ENCODE measurements at places on chromosomes 6 and 20. TPM values are rescaled to one million over a fixed set of nuclear protein-coding genes. Genes with fewer than 3 reads are reported as not detected.

DNA sequence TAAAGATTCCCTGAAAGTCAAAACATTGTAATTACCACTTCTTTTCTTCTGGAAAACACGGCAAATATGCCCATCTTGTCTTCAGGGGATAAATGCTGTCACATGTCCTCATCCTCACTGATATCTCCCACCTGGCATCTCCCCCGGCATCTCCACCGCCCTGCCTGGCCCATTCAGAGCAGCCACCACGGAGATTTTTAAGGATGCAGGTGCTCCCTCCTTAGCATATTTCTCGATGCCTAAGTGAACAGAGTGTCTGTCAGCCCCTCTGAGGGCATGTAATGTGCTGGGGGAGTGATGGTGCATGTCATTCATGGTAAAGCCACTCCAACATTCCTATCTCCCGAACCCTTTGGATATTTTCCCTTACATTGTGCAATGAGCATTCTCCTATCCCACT, 215.5 kb downstream of the PREX1 start:
- H3K36me3 ChIP-seq: no peaks in the 10 kb centered on the region
- H3K4me1 ChIP-seq: 0 out of 2 replicates have a peak, but pooled peaks cover 4% of the 10 kb centered on the region
- no peak overlapping the region for H3K27ac ChIP-seq
- no peak overlapping the region for H3K4me3 ChIP-seq
- no peaks in the 10 kb centered on the region for H3K27me3 ChIP-seq
- DNase-seq: no peak

GRCh38 chr6:4788482-4788881, 12.3 kb downstream of the CDYL start:
- H3K27ac ChIP-seq: no peak overlapping the region
- no peak for DNase-seq
- H3K36me3 ChIP-seq: no peaks in the 10 kb centered on the region
- H3K4me1 ChIP-seq: 0 out of 2 replicates have a peak, but pooled peaks cover 4% of the 10 kb centered on the region
- H3K27me3 ChIP-seq: no peaks in the 10 kb centered on the region

- H3K36me3 ChIP-seq: no peaks in the 10 kb centered on the region
- H3K4me3 ChIP-seq: peak overlapping the region; percentile 85
- no peak overlapping the region for H3K27ac ChIP-seq
- H3K27me3 ChIP-seq: no peaks in the 10 kb centered on the region
- H3K4me1 ChIP-seq: no peaks in the 10 kb centered on the region
Observed at GRCh38 chr6:137045222-137045789, 541 bp upstream of the IL20RA start.

DNA sequence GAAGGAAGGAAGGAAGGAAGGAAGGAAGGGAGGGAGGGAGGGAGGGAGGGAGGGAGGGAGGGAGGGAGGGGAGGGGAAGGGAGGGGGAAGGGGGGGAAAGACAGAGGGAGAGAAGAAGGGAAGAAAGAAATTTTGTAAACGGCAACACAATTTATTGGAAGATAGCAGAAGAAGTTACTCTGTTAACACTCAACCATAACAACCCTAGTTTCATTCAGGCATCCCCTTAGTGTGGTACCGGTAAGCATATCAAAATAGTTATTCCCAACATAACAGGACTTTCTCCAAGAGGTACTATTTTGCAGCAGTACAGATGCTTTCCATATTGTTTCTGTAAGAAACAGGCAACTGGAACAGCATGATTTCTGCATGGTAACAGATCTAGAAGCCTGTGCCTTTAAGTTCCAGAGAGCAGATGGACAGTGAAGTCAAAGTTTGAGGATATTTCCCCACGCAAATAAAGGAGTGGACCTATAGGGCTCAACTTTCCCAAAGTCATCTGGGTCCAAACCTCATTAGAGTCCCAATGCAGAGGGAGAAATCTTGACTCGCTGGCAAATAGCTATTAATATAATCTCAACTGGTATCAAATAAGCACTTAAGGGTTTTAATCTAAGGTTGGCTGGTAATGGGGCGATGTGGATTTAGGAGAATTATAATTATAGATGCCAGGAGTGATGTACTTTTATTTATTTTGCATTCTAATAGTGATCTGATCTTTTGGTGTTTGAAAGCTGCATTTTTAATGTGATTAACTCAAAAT, 69.4 kb downstream of the TENT5A start:
- H3K4me1 ChIP-seq: 0 out of 2 replicates have a peak, but pooled peaks cover 4% of the 10 kb centered on the region
- no peaks in the 10 kb centered on the region for H3K36me3 ChIP-seq
- no peaks in the 10 kb centered on the region for H3K27me3 ChIP-seq
- H3K27ac ChIP-seq: no peak overlapping the region

Gene VNN1
- not detected for total RNA-seq

DNA sequence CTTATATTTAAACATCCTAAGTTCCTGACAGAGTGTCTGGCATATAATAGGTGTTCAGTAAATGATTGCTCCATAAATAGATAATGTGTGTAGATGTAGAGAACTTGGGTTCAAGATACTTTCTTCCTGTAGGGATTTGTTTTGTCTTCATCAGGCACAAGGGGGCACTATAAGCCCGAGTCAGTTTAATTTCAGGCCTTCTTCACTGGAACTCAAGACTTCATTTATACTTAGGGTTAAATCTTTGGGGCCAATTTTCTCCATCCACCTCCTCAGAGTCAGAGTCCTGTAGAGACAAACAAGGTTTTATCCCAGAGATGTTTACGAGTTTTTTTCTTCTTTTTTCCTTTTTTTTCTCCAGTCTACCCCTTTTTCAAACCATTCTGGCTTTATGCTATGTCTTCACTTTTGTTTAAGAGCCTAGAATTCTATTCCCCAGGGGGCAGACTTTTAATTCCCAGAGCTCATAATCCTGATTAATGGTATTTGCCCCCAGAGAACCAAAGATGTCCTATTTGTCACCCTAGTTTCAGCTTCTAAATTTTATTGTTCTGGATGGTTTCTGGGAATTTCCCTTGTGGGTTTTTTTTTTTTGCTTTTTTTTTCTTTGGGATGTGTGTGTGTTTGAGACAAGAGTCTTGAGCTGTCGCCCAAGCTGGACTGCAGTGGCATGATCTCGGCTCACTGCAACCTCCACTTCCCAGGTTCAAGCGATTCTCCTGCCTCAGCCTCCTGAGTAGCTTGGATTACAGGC, 88.4 kb downstream of the HFE start:
- peaks cover 6% of the 10 kb centered on the region for H3K4me1 ChIP-seq
- no peak for DNase-seq
- no peak overlapping the region for H3K27ac ChIP-seq
- H3K36me3 ChIP-seq: no peaks in the 10 kb centered on the region
- H3K4me3 ChIP-seq: no peak overlapping the region

DNA sequence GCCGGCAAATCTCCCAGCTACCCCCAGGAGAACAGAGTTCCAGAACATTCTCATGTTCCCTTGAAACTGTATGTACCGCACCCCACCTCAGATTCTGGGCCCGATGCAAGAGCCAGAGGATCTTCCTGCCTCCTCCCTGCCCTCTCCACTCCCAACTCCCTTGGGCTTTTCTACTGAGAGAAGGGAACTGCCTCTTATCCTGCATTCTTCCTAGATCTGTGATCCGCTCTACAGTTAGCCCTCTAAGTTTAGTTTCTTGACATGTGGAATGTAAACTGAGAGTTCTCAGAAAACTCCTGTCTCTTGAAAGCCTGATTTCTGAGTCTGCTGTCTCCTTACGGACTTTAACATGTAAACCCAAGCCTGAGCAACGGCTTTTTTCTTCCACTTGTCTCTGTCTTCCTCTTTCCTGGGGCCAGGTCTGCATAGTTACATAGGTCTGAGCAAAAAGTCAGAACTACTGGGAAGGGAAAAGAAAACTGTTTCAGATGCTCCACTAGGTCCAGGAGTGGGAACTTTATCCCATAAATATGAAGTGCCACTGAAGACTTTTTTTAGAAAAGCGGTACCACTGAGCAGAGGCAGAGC, 86.5 kb upstream of the TNFAIP3 start:
- H3K27ac ChIP-seq: no peak overlapping the region
- no peak overlapping the region for H3K4me3 ChIP-seq
- peaks cover 18% of the 10 kb centered on the region for H3K4me1 ChIP-seq
- H3K27me3 ChIP-seq: no peaks in the 10 kb centered on the region

Gene RNF144B
- total RNA-seq: 0.39 TPM

GRCh38 chr6:76453270-76453669, 380.8 kb upstream of the IMPG1 start:
- no peak overlapping the region for H3K4me3 ChIP-seq
- H3K27me3 ChIP-seq: no peaks in the 10 kb centered on the region
- DNase-seq: no peak
- no peak overlapping the region for H3K27ac ChIP-seq

Data from Caco-2 (cell line).